ENCODE measurements at places on chromosomes 6 and 20.

DNA sequence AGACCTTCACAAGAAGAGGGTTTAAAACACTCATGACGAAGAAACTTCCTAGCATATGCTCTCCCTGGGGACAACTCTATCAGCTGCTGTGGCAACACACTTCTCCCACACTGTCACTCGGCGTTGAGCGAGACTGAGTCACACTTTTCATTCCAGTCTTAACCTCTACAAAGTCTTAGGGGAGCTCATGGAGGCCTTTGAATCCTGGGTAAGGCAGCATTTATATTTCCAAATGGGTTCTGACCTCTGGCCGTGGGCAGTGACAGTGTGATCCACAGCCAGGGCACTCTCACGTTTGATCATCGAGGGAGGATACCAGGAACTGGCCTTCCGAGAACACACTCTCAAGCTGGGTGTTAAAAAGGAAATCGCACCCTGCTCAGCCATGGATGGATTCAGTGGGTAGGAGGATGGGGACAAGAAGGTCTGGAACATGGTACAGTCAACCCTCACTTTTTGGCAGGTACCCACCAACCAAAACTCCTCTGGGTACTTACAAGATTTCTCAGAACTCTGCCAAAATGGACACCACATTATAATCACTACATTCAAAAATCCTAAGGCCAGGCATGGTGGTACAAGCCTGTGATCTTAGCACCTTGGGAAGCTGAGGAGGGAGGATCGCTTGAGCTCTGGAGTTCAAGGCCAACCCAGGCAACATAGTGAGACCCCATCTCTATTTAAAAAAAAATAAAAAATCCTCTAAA is 19.6 kb downstream of the RRBP1 start:
- DNase-seq: no peak

- DNase-seq: no peak
These were observed 206.4 kb upstream of the CITED2 start for GRCh38 chr6:139580592-139581484.

DNA sequence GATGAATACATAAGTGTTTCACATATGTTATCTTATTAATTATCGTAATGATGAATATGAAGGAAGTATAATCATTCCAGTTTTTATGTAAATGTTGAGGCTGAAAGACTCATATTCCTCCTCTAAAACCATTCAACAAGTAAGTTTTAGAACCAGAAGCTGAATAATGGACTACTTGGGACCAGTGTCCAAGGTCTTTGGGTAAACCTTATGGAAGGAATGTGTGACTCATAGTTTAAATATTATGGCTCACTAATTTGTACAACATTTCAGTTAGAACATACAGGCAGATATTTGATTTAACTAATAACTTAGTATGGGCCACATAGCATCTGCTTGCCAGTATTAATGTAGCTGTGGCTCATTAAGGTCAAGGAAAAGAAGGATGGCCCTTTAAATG is 209.6 kb downstream of the TFAP2B start:
- DNase-seq: no peak

DNA sequence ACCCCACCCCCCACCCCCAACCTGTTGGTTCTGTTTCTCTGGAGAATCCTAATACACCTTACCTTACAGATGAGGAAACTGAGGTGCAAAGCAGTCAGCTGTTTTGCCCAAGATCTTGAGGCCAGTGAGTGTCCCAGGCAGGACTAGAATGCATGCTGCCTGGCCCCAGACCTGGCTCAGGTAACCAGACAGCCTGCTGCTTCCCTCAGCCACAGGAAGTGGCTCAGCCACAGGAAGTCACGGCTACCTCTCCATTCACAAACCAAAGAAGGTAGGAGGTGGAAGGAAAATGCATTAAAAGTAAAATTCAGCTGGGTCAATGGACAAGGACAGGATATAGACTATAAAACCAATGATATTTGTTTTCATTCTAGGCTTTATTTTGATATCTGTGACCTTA is 517.6 kb downstream of the CD83 start:
- DNase-seq: no peak

GRCh38 chr6:103280417-103280816 is 1579.3 kb downstream of the HACE1 start:
- DNase-seq: no peak

GRCh38 chr6:15110726-15111354 is 135.0 kb upstream of the JARID2 start:
- DNase-seq: no peak

- no peak for DNase-seq
These were observed 3.2 kb downstream of the GRIK2 start for GRCh38 chr6:101396548-101397173.

- no peak for DNase-seq
These were observed 99.1 kb downstream of the ARMC2 start for GRCh38 chr6:108947114-108947854.

- DNase-seq: no peak
These were observed 262.4 kb upstream of the MARCKS start for GRCh38 chr6:113594726-113595125.

GRCh38 chr6:11595903-11596302 is 58.4 kb downstream of the TMEM170B start:
- DNase-seq: no peak

GRCh38 chr20:45052698-45053429 is 48.1 kb downstream of the KCNS1 start:
- DNase-seq: no peak

- DNase-seq: peak; percentile 50
These were observed 86.4 kb downstream of the ADGRG6 start for GRCh38 chr6:142387997-142388815.

DNA sequence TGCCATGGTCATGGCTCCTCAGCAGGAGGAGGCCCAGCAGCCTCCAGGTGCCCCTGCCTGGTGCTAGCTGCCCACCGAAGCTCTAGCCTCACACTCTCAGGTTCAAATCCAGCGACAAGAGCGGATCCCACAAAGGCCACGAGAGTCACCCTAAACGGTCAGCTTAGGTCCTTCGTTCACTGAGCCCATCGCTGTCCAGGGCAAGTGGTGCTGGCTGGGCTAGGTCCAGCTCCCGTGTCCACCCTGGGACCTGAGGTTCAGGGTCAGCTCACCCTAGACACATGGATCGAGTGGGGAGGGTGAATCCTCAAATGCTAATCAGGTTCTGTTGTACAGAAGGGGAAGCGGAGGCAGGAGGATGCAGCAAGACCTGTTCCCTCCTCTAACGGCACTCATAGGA is 171.9 kb upstream of the SULF2 start:
- no peak for DNase-seq

GRCh38 chr6:2790588-2791449 is 25.6 kb downstream of the WRNIP1 start:
- DNase-seq: peak; percentile 81

DNA sequence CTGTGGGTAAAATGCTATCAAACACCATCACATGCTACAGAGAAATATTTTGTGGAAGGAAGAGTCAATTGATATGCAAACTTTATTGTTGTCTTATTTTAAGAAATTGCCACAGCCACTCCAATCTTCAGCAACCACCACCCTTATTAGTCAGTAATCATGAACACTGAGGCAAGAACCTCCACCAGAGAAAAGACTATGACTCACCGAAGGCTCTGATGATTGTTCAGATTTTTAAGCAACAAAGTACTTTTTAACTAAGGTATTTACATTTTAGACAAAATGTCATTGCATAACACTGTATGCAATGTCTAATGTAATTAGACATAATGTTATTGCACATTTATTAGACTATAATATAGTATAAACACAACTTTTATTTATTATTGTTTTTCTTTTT is 26.2 kb upstream of the MMP24 start:
- peak; percentile 38 for DNase-seq

- no peak for DNase-seq
These were observed 112.2 kb downstream of the MTFR2 start for GRCh38 chr6:136137739-136138402.

- DNase-seq: peak; percentile 34
These were observed 16.8 kb upstream of the CDH22 start for GRCh38 chr20:46324960-46325703.

DNA sequence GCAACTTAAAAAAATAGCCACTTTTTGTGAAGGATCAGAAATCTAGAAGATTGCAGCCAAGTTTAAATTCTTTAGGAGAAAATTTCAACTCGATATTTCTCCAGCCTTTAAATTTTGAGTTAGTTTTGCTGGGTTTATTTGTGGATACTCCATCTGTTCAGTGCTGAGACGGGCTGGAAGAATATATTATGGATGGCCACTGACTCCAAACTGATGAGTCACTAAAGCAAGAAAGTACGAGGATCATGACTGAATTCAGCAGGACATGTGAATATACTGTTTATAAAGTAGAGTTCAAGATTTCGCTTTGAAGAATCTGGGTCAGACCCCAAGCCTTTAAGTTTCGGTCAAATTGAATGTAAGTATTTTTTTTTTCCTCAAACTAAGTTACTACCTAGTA is 199.5 kb downstream of the ADGRB3 start:
- no peak for DNase-seq

DNA sequence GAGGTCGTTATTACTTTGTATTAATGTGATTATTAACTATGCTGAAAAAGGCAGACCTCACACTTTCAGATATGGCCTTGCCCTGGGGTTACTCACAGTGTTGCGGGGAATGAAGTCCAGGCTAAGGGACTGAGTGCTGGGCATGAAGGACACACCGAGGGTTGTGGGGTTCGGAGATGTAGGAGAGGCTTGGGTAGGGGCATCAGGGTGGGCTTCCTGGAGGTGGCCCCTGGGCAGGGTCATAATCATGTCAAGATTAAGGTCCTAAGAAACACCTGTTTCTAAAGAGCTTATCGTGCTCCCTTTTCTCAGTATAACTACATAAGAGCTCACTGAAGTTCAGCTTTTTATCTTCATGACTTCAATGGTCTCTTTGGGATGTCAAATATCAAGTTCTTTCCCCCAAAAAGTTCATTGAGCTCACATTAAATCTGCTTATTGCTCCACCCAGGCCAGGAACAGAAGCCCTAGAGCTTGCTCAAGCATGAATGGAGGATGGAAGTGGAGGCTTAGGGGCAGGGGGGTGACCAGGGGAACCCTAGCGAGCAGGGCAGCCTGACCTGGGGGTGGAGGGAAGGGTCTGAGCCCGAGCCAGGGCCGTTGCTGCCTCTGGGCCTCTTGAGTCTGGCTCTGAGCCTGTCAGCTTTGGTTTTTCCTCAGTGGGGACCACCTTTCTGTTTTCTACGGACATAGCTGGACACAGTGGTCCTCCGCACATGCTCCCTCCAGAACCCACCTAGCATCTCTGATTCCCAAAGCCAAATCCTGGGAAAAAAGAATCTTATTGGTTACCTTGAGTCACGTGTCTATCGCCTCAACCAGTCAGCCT is 37.3 kb upstream of the TGM2 start:
- DNase-seq: no peak

GRCh38 chr6:118889163-118889562 is 4.8 kb upstream of the ASF1A start:
- no peak for DNase-seq

- DNase-seq: no peak
These were observed 45.8 kb downstream of the PLCB4 start for GRCh38 chr20:9114709-9115108.

GRCh38 chr20:25369529-25369928 is 21.1 kb downstream of the ABHD12 start:
- DNase-seq: no peak

DNA sequence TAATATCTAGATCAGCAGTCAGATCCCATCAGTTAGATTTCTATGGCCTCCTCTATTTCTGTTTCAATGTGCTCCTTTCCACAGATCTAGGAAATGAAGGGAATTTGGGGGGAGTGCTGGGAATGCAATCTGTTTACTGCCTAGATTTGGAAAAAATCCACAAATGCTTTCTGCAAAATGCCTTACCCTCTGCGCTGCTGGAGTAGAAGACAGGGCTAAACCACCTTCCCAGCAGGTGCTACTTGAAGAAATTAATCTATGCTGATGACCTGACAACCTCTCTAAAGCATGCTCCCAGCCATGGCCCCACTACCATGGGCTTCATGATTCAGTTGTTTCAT is 46.2 kb downstream of the LY86 start:
- no peak for DNase-seq

DNA sequence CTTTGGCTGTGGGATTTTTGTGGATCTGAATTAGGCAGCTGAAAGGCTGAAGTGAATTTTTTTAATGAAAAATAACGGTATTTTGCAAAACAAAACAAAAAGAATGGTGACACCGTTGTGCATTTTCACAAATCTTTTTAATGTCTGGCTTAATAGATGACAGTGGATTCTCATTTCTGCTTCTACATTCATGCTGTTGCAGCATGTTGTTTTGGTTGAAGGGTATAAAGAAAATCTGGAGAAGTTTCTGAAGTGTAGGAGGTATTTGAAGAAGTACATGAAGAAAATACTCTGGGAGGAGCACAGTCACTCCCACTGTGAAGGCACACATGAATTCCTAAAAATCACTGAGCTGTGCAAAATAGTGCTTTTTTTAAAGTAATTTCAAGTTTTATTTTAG is 3.1 kb upstream of the MAP3K5 start:
- DNase-seq: no peak

DNA sequence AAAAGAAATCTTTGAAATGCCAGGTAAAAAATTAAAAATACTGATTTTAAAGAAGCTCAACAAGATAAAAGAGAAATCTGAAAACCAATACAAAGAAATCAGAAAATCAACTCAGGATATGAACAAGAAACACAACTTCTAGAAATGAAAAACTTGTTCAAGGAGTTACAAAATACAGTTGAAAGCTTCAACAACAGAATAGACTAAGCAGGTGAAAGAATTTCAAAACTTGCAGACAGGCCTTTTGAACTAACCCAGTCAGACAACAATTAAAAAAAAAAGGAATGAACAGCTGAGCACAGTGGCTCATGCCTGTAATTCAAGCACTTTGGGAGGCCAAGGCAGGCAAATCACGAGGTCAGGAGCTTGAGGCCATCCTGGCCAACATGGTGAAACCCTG is 57.8 kb downstream of the PDSS2 start:
- DNase-seq: no peak

DNA sequence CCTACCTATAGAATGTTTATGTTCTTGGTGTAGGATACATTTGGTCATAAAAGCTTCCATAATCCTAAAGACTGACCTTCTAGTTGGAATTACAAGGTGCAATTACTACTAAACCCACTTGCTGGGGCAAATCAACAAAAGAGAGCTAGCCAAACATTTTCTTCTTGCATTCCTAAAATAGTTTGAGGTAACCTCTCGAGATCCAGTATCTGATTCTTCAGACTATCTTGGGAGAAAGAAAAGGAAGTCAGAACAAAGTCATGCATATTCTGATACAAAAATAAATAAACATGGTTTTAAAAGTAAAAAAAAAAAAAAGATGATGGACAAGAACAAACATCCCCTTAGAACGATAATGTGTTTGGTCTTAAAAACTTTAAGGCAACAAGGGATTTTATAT is 294.2 kb upstream of the RSPO3 start:
- no peak for DNase-seq

GRCh38 chr20:57464642-57465211 is 60.2 kb downstream of the CTCFL start:
- DNase-seq: no peak

- DNase-seq: no peak
These were observed 4.6 kb downstream of the TMEM181 start for GRCh38 chr6:158564243-158565121.

DNA sequence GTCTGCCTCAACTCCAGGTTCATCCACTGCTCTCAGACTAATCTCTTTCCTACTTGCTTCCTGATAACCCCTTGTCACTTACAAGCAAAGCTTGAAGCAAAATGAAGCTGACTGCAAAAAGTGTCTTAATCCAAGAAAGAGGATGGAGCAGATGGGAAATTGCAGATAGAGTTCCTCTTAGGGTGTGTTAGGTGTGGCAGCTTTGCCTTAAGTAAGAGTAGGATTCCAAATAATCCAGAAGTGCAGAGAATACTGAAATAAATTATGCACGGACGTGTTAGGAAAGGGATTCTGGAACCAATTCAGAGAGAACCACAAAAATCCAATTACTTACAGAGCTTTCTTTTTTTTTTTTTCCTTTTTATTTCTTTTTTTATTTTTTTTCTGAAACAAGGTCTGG is 6.1 kb upstream of the RPL7L1 start:
- DNase-seq: no peak

GRCh38 chr20:63553251-63553932 is 567 bp upstream of the FNDC11 start:
- peak; percentile 82 for DNase-seq

All from kidney capillary endothelial cell (primary cell).